ENCODE measurements at places on chromosomes 2 and 18.

GRCh38 chr18:59690186-59690982, 6.8 kb downstream of the CCBE1 start:
- DNase-seq: no peak

- no peak for DNase-seq
Measured at GRCh38 chr2:5695654-5696403, 3.6 kb downstream of the SOX11 start.

- DNase-seq: no peak
Measured at GRCh38 chr2:24313744-24314632, 46.3 kb downstream of the ITSN2 start.

DNA sequence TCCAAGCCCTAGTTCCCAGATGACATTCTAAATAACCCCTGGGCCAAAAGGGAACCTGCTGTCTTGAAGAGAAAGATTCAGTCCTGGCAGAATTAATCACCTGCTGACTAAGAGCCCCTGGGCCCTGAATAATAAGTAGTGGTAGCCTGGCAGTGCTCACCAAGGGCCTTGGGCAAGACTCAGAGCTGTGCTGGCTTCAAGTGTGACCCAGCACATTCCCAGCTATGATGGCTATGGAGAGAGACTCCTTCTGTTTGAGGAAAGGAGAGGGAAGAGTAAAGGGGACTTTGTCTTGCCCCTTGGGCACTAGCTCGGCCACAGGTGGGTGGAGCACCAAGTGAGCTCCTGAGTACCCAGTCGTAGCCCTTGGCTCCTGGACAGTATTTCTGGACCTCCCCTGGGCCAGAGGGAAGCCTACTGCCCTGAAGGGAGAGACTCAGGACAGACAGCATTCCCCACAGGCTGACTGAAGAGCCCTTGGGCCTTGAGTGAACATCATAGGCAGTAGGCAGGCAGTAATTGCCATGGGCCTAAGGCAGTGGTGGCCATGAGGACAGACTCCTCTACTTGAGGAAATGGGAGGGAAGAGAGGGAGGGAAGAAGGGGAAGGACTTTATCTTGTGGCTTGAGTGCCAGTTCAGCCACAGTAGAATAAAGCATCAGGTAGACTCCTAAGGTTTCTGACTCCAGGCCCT, 40.0 kb upstream of the INPP4A start:
- DNase-seq: no peak

GRCh38 chr2:31287654-31288053, 53.7 kb downstream of the EHD3 start:
- no peak for DNase-seq

DNA sequence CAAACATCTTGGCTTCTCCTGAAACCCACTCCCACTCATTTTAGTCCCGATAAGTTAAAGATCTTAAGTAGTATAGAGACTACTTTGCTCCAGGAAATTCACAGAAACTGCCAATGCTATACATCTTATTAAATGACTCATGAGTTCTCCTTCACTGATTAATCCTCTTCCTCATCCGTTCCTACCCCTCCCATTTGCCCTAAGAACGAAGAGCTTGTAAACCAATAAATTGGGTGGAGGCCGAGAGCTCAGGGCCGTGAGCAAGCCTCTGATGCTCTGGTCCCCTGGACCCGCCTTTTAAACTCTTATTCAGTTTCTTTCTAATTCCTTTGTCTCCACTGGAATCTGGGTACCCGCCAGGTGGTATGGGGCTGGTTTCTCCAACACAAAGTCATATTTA, 68.6 kb downstream of the METTL8 start:
- no peak for DNase-seq

GRCh38 chr2:7825591-7826312, 856.1 kb upstream of the ID2 start:
- no peak for DNase-seq

- no peak for DNase-seq
Measured at GRCh38 chr2:227788561-227789018, 25.1 kb upstream of the CCL20 start.

DNA sequence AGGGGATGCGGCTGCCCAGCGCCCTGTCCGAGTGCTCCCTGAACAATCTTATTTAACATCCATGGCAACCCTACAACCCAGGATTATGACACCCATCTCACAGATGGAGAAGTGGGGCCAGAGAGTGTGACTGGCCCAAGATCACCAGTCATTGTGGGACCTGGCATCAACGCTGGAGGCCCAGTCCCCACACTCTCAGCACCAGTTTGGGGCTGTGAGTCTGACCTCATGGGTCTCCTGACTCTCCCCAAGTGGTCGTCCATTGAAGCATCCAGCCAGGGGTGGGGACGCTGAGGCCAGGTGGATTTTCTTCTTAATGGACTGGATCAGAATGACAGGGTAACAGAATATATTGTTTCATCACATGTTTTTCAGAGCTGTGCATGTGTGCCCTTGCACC, 24.5 kb downstream of the MAL start:
- DNase-seq: no peak

DNA sequence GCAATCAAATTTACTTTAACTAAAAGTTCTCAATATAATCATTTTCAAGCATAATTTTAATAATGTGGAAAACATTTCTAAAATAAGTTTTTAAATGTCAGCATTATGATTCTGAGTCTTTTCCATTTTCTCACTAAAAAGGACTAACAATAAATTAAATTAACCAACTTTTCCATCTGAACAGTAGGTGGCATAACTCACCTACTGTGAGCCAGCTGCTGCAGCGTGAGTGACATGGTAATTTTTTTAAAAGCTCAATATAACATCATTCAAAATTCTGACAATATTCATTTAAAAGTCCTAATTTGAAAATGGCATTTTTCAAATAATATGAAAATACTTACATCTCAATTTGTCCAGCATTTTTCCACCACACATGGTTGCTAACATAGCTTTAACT, 66.5 kb downstream of the DTNB start:
- DNase-seq: no peak

DNA sequence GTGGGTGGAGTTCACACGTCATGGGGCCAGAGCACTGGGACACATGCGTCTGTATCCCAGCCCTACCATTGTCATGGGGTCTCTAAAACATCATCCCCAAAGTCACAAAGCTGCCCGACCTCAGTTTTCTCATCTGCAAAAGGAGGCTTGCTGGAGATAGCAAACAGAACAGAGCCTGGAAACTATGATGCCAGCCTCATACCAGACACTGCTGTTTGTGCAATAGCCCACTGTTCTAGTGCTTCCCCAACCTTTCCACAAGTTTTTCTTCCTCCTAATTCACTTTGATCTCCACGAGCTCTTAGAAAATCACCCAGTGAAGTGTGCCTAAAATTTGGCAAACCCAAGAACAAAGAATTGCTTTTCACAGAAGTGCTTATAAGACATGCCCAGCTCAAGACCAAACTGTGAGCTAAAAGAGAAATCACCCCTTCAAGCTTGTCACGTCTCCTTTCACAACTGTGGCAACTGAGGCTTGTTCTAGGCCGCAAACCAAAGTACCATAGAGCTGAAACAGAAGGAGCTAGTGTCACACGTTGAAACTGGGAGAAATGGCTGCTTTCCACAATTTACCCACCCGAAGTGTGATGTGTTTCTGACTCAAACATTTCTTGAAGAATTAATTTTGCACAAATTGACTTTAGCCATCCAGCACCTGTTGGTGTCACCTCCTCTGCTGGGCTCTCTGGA, 162.7 kb upstream of the ID2 start:
- DNase-seq: no peak

Data from stimulated activated CD8-positive, alpha-beta memory T cell treated with anti-CD3 and anti-CD28 coated beads, Interleukin-7, amount 100 ng/mL, for 1 hour (primary cell).